ENCODE measurements at places on chromosomes 3 and 15. TPM values are rescaled to one million over a fixed set of nuclear protein-coding genes. Genes with fewer than 3 reads are reported as not detected.

CKMT1A gene
- total RNA-seq, result not detected

LMCD1 gene
- total RNA-seq, result 14.0 TPM

KCNH8 gene
- under 0.01 TPM for total RNA-seq

SYNPR gene
- not detected for total RNA-seq

MESP2 gene
- total RNA-seq, result 0.14 TPM

NR2E3 gene
- not detected for total RNA-seq

GOLGA6A gene
- total RNA-seq, result not detected

MCF2L2 gene
- 1.2 TPM for total RNA-seq

TLR9 gene
- total RNA-seq, result 0.04 TPM

IQCF5 gene
- total RNA-seq, result not detected

SMAD6 gene
- 14.9 TPM for total RNA-seq

COL6A5 gene
- not detected for total RNA-seq

GOLGA8M gene
- 0.35 TPM for total RNA-seq

AMIGO3 gene
- total RNA-seq, result not detected

SCG5 gene
- 0.92 TPM for total RNA-seq

FOXB1 gene
- total RNA-seq, result not detected

MOBP gene
- 0.95 TPM for total RNA-seq

FETUB gene
- total RNA-seq, result not detected

PLIN1 gene
- total RNA-seq, result 0.07 TPM

SST gene
- total RNA-seq, result not detected

GOLGA6L7 gene
- total RNA-seq, result not detected

CHRM5 gene
- total RNA-seq, result not detected

CHRNA3 gene
- total RNA-seq, result not detected

TNFAIP8L3 gene
- 62.5 TPM for total RNA-seq

KBTBD13 gene
- not detected for total RNA-seq

IL5RA gene
- not detected for total RNA-seq

CCDC9B gene
- total RNA-seq, result 25.1 TPM

PLA2G4D gene
- total RNA-seq, result not detected

NOX5 gene
- total RNA-seq, result under 0.01 TPM

PRR20G gene
- total RNA-seq, result not detected

GOLGA6L10 gene
- total RNA-seq, result 0.92 TPM

TM4SF1 gene
- total RNA-seq, result 1,063 TPM

IGSF11 gene
- total RNA-seq, result not detected

PPP2R3A gene
- total RNA-seq, result 7.5 TPM

CCDC33 gene
- not detected for total RNA-seq

ATP13A5 gene
- not detected for total RNA-seq

ZNF660 gene
- 2.4 TPM for total RNA-seq

PIK3CB gene
- 16.5 TPM for total RNA-seq

CCDC39 gene
- total RNA-seq, result not detected

CAMKV gene
- under 0.01 TPM for total RNA-seq

ACP3 gene
- total RNA-seq, result not detected

C2CD4B gene
- total RNA-seq, result 9.2 TPM

ITGB5 gene
- 184 TPM for total RNA-seq

HMCES gene
- total RNA-seq, result 35.6 TPM

TMEM212 gene
- total RNA-seq, result not detected

NUTM1 gene
- not detected for total RNA-seq

ARGFX gene
- total RNA-seq, result not detected

GPR62 gene
- 0.07 TPM for total RNA-seq

CLDN16 gene
- not detected for total RNA-seq

MGLL gene
- 92.3 TPM for total RNA-seq

CYP1A1 gene
- 1.2 TPM for total RNA-seq

DCLK3 gene
- not detected for total RNA-seq

All from pulmonary artery endothelial cell (primary cell).